ENCODE measurements at places on chromosomes 2 and 18. TPM values are rescaled to one million over a fixed set of nuclear protein-coding genes. Genes with fewer than 3 reads are reported as not detected.

Gene HADHB
- 118 TPM for total RNA-seq

Gene AGXT
- total RNA-seq = not detected

Gene PSMA8
- not detected for total RNA-seq

Gene KCNG2
- total RNA-seq = 0.52 TPM

Gene SGO2
- total RNA-seq = 1.0 TPM

Gene INHBB
- 1.0 TPM for total RNA-seq

Gene CHRNG
- 35.5 TPM for total RNA-seq

Gene SLC9A4
- not detected for total RNA-seq

Gene NT5DC4
- total RNA-seq = not detected

Gene OR6B2
- total RNA-seq = not detected

Gene INHA
- not detected for total RNA-seq

Gene EPB41L3
- total RNA-seq = 79.9 TPM

Gene DPP4
- 24.0 TPM for total RNA-seq

Gene SERPINB13
- not detected for total RNA-seq

Gene ABCG5
- not detected for total RNA-seq

Gene ALK
- total RNA-seq = 0.52 TPM

Gene PPP1R1C
- total RNA-seq = 1.6 TPM

Gene MEP1B
- not detected for total RNA-seq

Gene KCNIP3
- total RNA-seq = 2.1 TPM

Gene RPRM
- total RNA-seq = 3.1 TPM

Gene ELOA2
- not detected for total RNA-seq

Gene MYOM1
- 661 TPM for total RNA-seq

Gene CELF4
- not detected for total RNA-seq

Gene DGKD
- 17.2 TPM for total RNA-seq

Gene BOK
- 25.1 TPM for total RNA-seq

Gene TMEFF2
- total RNA-seq = 6.3 TPM

Gene AMER3
- total RNA-seq = not detected

Gene IHH
- total RNA-seq = not detected

Gene KIAA1328
- 16.2 TPM for total RNA-seq

Gene ABCG8
- total RNA-seq = under 0.01 TPM

Gene ALPG
- total RNA-seq = not detected

Gene REL
- 6.8 TPM for total RNA-seq

Gene FOXD4L1
- total RNA-seq = not detected

Gene CD226
- total RNA-seq = 1.0 TPM

Gene UGT1A9
- total RNA-seq = not detected

Gene TCF23
- total RNA-seq = 0.52 TPM

Gene PKDCC
- total RNA-seq = 89.2 TPM

Gene C2orf80
- total RNA-seq = not detected

Gene TMSB10
- total RNA-seq = 3,298 TPM

Gene RUFY4
- not detected for total RNA-seq

Gene MRO
- 3.1 TPM for total RNA-seq

Gene MAPK4
- 5.7 TPM for total RNA-seq

Gene SKOR2
- total RNA-seq = not detected

Gene ALLC
- total RNA-seq = not detected

Measured in skeletal muscle tissue (tissue), 5 donors.